Cortex of kidney (tissue), 1 donor: ENCODE measurements at places on chromosomes 4 and X.

- no peak for DNase-seq
Measured at GRCh38 chrX:152520653-152521052, 69.5 kb upstream of the GABRA3 start.

DNA sequence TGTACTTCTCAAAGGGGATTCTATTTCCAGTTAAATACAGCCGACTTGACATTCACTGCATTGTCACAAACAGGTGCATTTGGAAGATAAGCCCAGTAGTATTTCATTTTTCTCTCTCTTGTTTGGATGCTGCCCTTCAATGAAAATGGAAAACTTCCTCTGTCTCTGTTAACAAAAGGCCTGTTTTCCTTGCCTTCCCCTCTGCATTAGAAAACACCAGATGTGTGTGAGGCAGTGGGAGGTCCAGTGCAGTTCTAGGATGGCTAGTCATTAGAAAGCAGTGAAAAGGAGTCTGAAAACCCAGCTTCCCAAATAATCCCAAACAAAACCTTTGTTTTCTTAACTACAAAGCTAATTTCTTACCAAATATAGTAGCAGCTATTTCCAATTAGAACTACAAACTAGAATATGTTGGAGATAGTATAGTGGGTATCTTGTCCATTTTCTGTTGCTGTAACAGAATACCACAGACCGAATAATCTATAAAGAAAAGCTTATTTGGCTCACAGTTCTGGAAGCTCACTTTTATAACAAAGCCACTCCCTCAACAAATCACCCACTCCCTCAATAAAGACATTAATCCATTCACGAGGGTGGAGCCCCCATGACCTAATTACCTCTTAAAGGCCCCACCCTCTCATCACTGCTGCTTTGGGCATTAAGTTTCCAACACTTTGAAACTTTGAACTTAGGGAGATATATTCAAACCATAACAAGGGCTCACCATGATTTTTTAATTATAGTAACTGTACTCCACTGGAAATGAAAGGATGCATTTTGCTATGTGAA, 452.1 kb upstream of the RPS6KA3 start:
- DNase-seq, result no peak

DNA sequence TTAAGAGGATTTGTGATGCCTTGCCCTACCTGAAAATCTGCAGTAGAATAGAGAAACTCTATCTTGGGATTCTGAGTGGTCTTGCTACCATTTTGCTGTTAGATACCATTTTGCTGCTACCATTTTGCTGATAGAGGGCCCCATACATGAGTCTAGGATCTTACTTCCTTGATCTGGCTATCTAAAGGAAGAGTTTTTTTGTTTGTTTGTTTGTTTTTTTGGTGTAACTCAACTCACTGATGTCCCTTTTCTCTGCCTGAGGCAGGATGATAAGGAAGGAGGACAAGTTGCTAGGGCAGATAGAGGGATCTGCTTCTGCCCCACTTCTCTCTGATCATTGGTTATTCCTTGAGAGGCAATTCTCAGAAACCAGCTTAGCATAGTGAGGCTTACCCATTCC, 31.0 kb downstream of the XK start:
- no peak for DNase-seq

- DNase-seq, result no peak
Measured at GRCh38 chr4:148776941-148777340, 334.7 kb upstream of the NR3C2 start.

DNA sequence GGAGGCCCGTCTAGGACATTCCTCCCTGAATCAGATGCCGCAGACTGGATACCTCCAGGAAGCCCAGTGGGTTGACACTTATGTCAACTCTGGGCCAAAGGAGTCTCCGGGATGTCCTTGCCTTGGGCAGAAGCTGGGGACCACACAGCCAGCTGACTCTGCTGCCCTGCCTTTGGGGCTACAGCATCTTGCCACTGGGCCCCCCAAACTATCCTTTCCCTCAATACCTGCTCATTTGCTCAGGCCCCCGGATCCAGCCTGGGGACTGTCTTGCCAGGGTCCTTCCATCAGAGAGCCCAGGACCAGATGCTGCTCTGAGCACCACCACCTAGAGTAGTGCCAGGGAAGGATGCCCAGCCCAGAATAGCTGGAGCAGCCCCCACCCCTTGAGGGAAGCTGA, 19.0 kb downstream of the RAB33A start:
- no peak for DNase-seq

DNA sequence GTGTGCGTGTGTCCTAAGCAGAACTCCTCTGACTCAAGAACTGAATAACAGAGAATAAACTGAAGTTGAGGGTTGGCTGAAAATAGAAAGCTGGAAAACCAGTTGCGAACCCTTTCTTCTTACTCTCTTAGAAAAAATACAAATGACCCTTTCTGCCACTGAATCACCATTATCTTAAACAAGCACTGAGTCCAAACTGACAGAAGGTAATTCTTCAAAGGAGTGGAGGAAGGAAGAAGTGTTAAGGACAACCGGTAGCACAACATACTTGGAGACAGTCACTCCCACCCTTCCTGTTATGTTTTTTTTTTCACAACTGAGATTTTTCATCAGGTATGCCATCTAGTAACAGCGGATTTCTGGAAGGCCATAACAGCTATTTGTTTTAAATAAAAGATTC, 38.1 kb downstream of the HELQ start:
- DNase-seq, result no peak

DNA sequence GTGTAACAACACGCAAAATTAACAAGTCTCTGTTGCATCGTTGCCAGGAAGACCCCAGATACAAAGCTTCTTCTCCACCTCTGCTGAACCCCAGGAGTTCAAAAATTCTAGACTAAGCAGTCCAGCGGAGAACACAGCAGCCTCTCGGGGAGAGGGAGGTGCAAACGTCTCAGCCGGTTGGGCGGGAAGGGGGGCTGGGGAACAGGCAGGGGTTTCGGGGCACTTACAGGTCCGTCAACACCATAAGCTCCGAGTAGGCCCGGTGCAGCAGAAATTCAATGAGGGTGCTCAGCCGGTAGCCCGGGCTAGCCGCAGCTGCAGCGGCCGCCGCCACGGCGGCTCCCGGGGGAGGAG, 394 bp downstream of the MED14 start:
- no peak for DNase-seq

- DNase-seq, result no peak
Measured at GRCh38 chrX:153963546-153963945, 8.1 kb downstream of the HCFC1 start.

DNA sequence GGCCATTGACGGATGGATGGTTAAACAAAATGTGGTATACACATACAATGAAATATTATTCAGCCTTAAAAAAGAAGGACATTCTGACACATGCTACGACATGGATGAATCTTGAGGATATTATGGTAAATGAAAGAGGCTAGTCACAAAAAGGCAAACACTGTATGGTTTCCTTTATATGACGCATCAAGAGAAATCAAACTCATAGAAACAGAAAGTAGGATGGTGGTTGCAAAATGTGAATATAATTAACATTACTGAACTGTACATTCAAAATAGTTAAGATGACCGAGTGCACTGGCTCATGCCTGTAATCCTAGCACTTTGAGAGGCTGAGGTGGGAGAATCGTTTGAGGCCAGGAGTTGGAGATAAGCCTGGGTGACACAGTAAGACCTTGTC, 9.5 kb upstream of the CASK start:
- no peak for DNase-seq

DNA sequence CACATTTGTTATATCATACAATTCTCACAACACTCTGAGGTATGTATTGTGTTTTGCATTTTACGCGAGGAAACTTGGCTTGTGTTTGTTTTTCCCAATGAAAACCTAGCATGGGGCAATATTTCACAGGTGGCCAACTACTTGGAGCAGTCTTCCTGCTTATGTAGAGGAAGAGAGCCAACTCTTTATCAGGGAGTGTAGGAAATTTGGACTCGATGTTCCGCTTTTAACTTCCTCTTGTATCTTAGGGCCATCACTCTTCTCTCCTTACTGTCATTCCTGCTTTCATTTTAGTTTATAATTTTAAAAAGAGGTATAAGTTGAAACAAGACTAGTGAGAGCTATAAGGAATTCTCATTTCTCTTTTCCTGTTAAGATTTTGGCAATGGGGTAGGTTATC, 107.7 kb upstream of the RPS6KA3 start:
- DNase-seq, result no peak

GRCh38 chrX:149871940-149872339, 9.0 kb upstream of the MAGEA8 start:
- DNase-seq, result no peak

DNA sequence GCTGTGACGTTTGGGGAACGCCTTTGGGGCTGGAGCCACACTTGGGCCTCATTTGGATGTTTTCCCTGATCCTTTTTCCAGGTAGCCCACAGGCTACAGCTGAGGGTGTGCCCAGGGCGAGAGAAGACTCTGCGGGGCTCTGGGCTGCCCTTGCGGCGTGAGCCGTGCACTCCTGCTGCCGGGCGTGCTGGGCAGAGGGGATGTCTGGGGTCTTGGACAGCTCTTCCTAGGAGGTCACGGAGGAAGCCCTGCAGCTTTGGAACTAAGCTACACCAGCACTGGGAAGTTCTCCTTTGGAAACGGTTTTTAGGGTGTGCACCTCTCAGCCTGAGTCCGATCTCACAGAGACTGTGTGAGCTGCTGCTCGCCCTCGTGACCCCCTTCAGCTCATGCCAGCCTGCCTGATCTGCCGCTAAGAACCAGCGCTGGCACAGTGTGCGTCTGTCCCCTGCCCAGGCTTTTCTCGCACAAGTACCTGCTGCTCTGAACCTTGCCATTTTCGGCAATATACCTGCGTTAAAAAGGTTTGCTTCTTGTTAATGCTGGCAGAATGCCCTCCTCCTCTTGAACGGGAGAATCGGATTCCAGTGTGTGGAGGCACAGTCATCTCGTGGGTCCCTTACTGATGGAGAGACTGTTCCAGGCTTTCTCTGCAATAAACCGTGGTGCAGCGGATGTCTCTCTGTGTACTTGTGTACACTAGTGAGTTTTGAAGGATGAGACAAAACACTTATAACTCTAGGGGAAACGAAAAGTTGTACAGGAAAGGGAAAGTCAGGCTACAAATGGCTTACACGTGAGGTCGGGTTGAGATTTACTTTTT, 14.3 kb downstream of the MSANTD1 start:
- no peak for DNase-seq

DNA sequence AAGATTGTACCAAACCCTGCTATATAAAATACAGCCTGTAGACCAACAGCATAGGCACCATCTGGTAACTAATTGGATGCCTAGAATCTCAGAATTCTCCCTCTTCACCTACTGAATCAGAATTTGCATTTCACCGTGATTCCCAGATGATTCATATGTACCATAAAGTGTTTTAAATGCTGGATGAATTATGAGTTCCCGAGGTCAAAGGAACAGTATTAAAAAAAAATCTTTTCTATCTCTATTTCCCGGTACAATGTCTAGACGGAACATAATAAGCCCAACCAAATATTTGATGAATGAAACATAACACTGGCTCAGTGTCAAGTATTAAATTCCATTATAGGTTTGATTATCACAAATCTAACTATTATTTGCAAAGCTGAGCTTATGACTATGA, 280.0 kb downstream of the ANKRD50 start:
- no peak for DNase-seq

- DNase-seq, result no peak
Measured at GRCh38 chr4:157358851-157359250, 138.3 kb downstream of the GRIA2 start.

DNA sequence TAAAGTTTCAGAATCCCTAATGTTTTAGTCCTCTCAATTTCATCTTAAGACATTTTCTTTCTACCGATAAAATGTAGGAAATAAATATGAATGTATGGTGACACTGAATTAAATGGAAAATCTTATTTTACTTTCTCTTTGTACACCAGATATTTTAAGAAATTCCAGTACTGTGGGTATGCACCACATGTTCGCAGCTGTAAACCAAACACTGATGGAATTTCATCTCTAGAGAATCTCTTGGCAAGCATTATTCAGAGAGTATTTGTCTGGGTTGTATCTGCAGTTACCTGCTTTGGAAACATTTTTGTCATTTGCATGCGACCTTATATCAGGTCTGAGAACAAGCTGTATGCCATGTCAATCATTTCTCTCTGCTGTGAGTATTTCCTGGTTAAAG, 26.9 kb downstream of the C4orf46 start:
- DNase-seq, result no peak

GRCh38 chrX:53713987-53714579, 27.6 kb upstream of the HUWE1 start:
- no peak for DNase-seq

DNA sequence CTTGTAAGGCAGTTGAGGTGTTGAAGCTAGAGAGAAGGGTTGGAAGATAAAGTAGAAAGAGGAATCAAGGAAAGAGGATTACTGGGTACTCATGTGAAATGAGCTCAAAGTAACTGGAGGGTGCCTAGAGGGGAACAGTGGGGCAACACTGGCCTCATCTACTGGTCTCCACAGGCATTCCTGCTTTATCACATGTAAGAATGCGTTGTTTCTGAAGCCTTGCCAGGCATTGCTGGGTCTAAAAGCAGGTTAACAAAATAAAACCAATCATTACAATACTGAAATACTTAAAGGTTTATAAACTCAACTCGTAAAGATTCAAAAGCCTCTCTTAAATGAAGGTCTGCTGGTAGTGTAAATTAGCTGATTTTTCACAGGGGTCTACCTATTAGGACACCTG, 96.0 kb downstream of the FANCB start:
- no peak for DNase-seq

GRCh38 chr4:8477095-8477635, 36.6 kb downstream of the TRMT44 start:
- DNase-seq, result no peak

GRCh38 chr4:100981447-100982204, 365.7 kb downstream of the PPP3CA start:
- DNase-seq, result no peak

- peak; percentile 37 for DNase-seq
Measured at GRCh38 chr4:173333658-173334084, 487 bp downstream of the HMGB2 start.

- no peak for DNase-seq
Measured at GRCh38 chrX:152202886-152203285, 64.5 kb upstream of the MAGEA10 start.

DNA sequence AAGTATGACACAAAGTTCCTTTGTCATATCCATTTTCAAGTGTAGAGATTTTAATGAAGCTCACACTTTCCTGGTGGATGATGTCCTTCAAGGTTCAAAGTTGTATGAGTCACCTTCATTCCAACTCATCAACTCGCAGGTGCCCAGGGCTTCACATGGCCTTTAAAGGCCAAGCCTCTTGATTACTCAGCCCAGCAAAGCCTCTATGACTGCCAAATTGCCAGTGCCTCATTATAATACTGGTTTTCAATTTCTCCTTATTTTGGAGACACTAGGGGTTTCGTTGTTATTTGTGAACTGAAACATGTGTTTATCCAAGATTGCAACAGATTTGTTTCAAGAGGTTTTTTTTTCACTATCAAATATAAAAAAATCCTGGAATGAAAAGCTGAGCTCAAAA, 45.9 kb upstream of the PPP3CA start:
- DNase-seq, result no peak

DNA sequence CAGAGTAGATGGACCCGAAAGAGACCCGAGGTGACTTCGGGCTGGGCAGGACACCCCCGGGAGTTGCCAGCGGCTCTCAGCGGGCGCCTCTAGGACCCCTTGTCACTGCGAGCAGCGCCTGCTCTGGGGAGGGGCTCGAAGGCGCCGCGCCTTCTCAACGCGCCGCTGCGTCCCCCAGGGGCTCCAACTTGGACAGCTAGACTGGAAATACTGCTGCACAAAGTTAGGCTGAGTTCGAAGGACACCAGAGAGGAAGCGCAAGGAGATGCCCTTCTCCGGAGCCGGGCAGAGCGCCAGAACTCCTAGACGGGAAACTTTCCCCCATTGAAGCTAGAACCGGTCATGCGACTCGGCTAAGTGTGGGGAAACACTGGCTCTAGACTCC, 493 bp upstream of the KCNIP4 start:
- no peak for DNase-seq

GRCh38 chr4:70706516-70706915, 15.2 kb upstream of the RUFY3 start:
- no peak for DNase-seq

GRCh38 chr4:78320349-78320935, 231.1 kb upstream of the ANXA3 start:
- DNase-seq, result no peak
